ENCODE measurements at places on chromosomes 6 and 20.

DNA sequence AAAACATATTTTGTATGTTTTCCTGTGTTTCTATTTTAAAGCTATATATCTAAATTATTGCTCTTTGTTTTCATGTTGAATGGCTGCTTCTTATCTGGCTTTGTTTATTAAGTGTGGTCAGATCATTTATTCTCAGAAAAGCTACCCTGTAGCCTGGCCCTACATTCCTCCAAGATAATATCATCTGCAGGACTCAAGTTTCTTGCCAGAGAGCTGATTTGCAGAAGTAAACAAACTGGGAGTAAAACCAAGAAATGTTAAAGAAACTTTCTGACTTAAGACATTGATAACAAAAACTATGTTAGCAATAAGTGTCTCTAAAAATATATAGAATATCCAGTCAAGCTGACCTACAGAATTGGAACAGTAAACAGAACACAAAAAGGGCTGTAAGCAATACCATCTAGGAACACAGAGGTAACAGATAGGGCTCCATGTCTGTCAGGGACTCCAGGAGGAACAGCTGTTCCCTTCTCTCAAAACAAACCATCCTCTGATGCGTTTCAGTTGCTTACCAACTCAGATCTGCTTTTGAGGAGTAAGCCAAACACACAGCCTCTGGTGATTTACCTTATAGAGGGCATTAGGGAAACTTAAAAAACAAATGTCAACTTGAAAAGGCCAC lies 17.5 kb upstream of the CEP85L start:
- peak; percentile 28 for DNase-seq

DNA sequence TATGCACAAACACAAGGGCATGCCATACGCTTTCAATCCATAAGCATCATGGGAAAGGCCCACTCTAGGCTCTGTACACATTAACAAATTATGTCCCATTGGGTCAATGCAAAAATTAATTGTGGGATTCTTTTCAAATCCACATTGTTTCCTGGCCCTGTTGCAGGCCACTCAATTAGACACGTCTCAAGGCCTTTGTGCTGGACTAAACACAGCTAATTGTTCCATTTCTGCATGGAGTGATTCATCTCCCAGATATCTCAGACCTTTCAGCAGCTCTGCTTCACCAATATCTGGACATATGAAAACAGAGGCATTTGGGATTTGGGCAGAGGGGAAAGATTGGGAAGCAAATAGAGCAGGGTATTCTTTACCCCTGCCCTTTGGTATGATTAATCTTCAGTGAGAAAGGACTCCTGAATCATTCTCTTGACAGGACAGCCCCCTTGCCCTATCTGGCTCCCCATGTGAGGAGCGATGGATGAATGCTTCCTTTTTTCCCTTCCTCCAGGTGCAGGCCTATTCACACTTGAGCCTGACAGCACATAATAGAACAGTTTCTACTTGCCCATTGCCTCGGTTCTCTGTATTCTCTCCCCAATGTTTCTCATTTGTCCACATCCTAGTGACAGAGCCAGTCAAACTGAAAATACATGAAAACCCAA lies 547.6 kb downstream of the HAO1 start:
- no peak for DNase-seq

DNA sequence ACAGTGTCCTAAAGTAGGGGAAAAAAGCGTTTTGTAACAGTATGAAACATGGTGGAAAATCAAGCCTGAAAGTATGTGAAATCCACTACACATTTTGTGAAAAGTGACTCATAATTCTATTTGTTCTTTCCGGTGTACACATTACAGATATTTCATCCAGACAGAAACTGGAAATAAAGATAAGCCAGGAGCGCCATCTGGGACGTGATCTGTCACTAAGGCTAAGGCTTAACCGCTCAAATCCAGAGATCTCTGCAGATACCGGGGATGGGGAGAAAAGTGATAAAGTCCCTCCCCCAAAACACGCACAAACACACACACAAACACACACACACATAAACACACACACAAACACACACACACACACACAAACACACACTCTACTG lies 26.6 kb upstream of the SRSF6 start:
- no peak for DNase-seq

- peak; percentile 77 for DNase-seq
Measured at GRCh38 chr6:135191508-135192255, 10.6 kb downstream of the MYB start.

- no peak for DNase-seq
Measured at GRCh38 chr20:10951216-10951615, 277.4 kb upstream of the JAG1 start.

- DNase-seq = no peak
Measured at GRCh38 chr6:9540126-9540525, 874.7 kb downstream of the TFAP2A start.

DNA sequence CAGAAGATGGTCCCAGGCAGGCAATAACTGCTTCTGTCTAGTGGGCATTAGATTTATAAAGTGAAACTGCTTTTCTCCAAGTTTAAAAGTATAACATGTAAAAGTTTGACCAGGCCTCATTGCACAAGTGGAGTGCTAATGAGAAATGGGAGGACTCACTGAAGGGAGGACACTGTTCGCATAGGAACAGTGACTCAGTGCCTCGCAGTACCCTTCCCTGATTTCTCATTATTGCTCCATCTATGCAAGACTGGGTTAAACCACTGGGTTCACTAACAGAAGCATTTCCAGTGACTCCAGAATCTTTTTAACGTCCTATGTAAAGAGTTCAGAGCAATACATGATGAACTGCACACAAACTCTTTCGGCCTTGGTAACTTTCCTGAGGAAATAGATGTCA lies 79.6 kb downstream of the PCSK2 start:
- no peak for DNase-seq

- no peak for DNase-seq
Measured at GRCh38 chr6:166575205-166575604, 11.3 kb downstream of the RAMACL start.

GRCh38 chr20:15333170-15333569 lies 995.8 kb upstream of the FLRT3 start:
- DNase-seq = no peak

Data from erythroblast (primary cell).